ENCODE measurements at places on chromosomes 12 and 14.
A peak's percentile ranks its signal among the peaks of the same experiment; 100 is the strongest.

- DNase-seq = no peak
Measured at GRCh38 chr12:105091476-105092206, 7.4 kb upstream of the ALDH1L2 start.

GRCh38 chr12:131345521-131346436 lies 365.1 kb upstream of the SFSWAP start:
- no peak for DNase-seq

- DNase-seq = no peak
Measured at GRCh38 chr12:49821373-49822287, 6.6 kb downstream of the NCKAP5L start.

GRCh38 chr12:113292091-113292490 lies 42.8 kb downstream of the SLC8B1 start:
- no peak for DNase-seq

DNA sequence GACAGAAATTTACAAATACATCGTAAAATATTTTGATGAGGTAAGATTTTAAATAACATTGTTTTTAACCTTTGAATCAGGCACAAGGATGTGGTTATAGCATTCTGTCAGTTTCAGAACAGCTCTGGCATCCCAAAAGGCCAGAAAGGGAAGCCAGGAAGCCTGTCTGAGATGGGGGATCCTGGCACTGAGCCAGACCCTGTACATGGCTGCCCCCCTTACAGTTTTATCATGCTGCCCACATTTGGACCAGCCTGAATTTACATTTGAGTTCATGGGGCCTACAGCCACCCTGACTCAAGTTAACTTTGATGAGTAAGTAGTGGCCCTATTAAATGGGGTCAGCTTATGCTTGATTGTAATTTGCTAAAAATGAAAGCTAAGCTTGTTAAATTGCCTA lies 155.6 kb downstream of the PLXNC1 start:
- no peak for DNase-seq

DNA sequence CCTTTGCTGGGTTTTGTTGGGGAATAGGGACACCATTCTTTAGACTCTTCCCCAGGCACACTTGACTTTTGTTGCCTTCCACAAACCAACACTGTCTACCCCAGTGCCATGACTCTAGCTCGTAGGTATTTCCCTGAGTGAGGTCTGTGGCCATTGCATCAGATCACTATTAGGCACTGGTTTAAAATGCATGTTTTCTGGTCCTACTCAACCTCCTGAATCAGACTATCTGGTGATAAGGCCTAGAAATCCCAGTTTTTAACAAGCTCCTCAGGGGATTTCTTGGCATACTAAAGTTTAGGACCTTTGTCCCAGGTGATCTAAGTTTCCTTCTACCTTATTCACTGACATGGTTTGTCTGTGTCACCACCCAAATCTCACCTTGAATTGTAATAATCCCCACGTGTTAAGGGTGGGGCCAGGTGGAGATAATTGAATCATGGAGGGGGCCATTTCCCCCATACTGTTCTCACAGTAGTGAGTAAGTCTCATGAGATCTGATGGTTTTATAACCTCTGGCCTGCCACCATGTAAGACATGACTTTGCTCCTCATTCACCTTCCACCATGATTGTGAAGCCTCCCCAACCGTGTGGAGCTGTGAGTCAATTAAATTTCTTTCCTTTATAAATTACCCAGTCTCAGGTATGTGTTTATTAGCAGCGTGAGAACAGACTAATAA lies 87.8 kb upstream of the PSMC1 start:
- DNase-seq = no peak

DNA sequence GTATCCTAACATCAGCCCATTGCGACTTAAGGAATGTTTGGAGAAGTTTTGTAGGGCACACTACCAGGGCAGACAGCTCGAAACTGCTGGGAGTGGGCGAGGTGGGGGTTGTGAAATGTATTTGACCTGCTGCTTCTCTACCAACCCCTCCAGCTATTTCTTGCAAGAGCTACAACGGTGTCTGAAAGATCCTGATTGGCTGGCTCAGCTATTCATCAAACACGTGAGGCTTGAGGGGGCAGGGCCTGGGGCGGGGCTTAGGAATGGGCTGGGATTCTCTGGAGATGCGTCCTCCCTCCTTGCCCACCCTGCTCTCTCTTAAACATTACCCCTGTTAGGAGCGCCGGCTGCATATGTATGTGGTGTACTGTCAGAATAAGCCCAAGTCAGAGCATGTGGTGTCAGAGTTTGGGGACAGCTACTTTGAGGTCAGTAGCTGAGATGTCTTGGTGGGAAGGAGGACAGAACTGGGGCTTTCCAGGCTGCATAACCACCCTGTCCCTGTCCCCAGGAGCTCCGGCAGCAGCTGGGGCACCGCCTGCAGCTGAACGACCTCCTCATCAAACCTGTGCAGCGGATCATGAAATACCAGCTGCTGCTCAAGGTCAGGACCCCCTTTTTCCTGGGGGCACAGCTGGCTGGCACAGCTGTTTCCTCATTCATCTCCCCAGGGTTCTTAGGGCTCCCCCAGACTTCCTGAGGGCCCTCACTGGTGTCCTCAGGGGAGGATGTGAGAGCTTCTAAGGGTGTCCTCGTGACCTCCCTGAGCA lies 3.1 kb downstream of the ARHGEF25 start:
- DNase-seq = peak; percentile 52

DNA sequence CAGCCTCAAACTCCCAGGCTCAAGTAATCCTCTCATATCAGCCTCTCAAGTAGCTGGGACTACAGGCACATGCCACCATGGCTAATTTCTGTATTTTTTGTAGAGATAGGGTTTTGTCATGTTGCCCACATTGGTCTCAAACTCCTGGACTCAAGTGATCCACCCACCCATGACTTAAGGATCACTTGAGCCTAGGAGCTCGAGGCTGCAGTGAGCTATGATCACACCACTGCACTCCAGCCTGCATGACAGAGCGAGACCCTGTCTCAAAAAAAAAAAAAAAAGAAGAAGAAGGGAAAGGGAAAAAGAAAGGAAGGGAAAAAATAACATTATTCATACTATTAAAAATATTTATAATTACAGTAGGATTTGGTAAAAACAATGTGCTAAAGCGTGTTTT lies 19.2 kb downstream of the EPS8 start:
- DNase-seq = no peak

DNA sequence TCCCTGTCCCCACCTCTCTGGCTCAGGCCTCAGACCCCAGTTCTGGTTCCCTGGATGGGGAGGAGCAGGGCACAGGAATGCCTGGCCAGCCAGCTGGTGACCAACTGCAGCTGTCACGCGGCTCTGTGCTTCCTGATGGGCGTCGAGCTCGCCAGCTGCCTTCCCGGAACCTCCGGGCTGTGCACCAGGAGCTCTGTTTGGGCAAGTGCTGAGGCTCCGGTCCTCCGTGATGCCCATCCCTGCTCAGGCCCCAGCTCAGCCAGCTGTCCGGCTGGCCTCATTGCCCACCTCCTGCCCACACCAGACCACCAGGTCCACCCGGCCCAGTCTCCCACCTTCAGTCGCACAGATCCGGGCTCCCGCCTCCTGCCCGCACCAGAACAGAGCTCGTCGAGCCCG lies 4.8 kb downstream of the IFFO1 start:
- no peak for DNase-seq

DNA sequence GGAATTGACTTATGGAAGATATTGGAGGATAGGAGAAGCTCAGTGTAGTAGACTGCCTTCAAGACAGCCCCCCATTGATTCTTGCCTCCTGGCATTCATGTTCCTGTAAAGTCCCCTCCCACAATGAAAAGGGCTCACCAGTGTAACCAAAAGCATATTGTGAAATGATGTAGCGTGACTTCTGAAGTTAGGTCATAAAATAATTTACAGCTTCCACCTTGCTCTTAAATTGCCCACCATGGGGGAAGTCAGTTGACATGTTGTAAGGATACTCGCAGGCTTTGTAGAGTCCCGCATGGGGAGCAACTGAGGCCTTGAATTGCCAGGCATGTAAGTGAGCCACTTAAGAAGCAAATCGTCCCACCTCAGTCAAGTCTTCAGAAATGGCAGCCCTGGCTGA lies 25.1 kb downstream of the GTSF1 start:
- DNase-seq = no peak

- no peak for DNase-seq
Measured at GRCh38 chr12:48286665-48287064, 64.1 kb downstream of the ZNF641 start.

- DNase-seq = no peak
Measured at GRCh38 chr12:51381226-51382079, 9.8 kb downstream of the GALNT6 start.
